IMR-90 (cell line): ENCODE measurements at places on chromosomes 4 and X.

DNA sequence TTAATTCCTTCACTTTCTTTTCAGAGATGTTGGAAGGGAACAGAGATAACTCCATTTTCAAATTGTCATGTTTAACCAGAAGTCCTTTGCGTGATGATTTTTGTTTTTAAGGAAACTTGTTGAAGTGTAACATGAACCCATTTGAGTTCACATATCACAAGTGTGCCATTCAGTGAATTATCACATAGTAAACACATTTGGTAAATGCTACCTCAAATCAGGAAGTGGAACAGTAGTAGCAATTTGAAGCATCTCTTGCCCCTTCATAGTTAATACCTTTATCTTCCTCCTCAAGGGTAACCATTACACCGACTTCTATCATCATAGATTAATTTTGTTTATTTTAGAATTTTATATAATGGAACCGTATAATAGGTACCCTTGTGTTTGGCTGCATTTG, 35.8 kb downstream of the KDM6A start:
- peaks cover 4% of the 10 kb centered on the region for H3K4me1 ChIP-seq
- H3K36me3 ChIP-seq: no peaks in the 10 kb centered on the region
- H3K27ac ChIP-seq: no peak overlapping the region
- H3K4me3 ChIP-seq: no peak overlapping the region

DNA sequence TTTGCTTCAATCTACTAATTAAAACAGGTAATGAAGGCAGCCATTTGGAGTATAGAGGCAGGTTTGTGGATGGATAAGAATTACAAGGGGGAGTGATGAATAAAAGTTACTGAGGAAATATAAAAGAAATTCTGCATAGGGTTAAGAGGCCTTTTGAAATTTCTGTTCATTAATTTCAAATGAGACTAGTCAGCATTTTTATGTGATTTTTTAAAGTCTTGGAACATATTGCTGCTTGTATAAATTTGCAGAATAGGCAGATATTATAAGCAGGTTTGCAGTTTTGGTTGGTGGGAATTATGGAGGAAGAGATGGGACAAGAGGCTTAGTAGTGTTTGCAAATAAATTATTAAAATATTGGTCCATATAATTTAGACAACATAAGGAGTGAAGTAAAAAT, 750.4 kb upstream of the AGA start:
- no peaks in the 10 kb centered on the region for H3K36me3 ChIP-seq
- DNase-seq: no peak
- no peak overlapping the region for H3K27ac ChIP-seq
- no peaks in the 10 kb centered on the region for H3K27me3 ChIP-seq
- no peaks in the 10 kb centered on the region for H3K4me1 ChIP-seq
- H3K4me3 ChIP-seq: no peak overlapping the region

- peaks cover 5% of the 10 kb centered on the region; the same call in 1 of the 2 replicates for H3K36me3 ChIP-seq
- DNase-seq: no peak
- no peak overlapping the region for H3K4me3 ChIP-seq
- peaks cover 3% of the 10 kb centered on the region; the same call in 1 of the 2 replicates for H3K4me1 ChIP-seq
These were observed 139.5 kb downstream of the TBL1X start for GRCh38 chrX:9604111-9604907.

DNA sequence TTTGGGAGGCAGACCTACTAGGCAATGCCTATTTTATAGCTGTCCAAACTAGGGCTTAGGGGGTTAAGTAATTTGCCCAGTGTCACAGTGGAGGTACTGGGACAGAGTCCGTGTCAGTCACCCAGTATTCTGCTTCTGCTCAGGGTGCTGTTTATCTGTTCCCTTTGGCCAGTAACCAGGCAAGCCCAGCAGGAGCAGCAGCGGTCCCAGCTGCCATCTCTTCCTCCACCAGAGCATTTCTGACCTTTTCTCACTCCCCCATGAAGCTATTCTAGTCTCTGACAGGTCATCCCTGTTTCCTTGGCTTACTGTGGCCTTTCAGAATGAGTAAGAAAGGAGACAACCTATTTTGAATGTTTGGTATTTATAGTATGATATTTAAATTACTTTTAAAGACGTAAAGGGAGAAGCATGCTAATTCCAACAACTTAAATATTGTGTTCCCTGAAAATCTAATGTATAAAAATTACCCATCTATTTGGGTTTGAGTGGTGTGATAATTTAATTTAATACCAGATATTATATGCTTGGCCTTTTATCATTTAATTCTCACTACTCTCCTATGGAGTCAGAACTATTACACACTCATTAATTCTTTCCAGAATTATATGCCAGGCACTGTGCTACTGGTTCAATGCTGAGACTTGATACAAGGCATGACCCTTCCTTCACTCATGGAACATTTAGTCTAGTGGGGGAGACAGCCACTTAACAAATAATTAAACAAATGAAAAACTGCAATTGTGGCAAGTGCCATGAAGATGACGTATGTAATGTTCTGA, 60.6 kb downstream of the RPS6KA3 start:
- H3K27me3 ChIP-seq: no peaks in the 10 kb centered on the region; the same call in 1 of the 2 replicates
- no peak overlapping the region for H3K27ac ChIP-seq
- DNase-seq: no peak
- no peak overlapping the region for H3K4me3 ChIP-seq
- peaks cover 5% of the 10 kb centered on the region; the same call in 1 of the 2 replicates for H3K36me3 ChIP-seq

DNA sequence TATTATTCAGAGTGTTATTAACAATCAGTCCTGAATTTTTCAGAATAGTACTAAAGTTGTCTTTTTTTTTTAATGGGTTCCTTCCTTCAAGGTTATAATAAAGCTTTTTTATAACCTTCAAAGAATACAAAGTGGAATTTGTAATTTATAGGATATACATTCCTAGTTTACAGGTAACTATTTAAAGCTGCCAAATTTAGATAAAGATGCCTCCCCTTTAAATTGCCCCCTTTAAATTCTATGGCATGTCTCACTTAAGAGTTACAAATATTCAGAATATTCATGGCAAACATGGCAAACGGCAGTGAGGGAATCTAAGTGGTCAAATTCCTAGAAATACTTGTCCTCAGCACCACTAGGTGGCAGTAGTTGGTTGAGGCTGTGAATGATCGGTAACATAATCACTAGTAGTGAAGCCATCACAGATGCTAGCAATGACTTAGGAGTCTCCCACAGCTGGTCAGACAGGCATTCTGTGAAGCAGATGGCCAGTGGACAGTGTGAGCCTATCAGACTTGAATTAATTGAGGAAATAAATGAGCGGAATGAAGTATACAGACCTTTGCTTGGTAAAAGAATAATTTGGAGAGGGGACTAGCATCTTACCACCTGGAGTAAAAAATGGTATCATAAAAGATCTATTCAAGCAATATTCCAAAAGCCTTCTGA, 86.4 kb downstream of the CBR4 start:
- peaks cover 2% of the 10 kb centered on the region; the same call in 1 of the 2 replicates for H3K4me1 ChIP-seq
- peaks cover 46% of the 10 kb centered on the region for H3K36me3 ChIP-seq
- H3K4me3 ChIP-seq: no peak overlapping the region
- H3K27me3 ChIP-seq: no peaks in the 10 kb centered on the region

- H3K27me3 ChIP-seq: peaks cover 6% of the 10 kb centered on the region
- peak overlapping the region; percentile 35; the same call in 1 of the 2 replicates for H3K4me3 ChIP-seq
- no peak overlapping the region for H3K27ac ChIP-seq
These were observed 18.9 kb upstream of the GPR101 start for GRCh38 chrX:137052643-137053235.

DNA sequence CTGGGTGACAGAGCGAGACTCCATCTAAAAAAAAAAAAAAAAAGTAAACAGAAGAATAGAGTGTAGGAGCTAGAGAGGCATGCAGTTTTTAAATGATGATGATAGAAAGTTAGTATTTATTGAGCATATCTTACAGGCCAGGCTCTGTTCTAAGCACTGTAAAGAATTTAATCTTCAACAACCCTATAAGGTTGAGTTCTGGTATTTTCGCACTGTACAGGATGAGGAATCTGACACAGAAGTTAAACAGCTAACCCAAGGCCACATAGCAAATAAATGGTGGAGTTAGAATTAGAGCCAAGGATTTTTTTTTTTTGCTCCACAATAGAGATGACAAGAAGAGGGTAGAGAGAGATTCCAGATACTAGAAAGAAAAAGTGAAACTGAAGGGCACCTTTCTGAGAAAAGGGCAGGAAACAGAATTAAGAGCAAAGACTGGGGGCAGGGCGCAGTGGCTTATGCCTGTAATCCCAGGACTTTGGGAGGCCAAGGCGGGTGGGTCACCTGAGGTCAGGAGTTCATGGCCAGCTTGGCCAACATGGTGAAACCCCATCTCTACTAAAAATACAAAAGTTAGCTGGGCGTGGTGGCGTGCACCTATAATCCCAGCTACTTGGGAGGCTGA, 56.1 kb downstream of the KLHL5 start:
- H3K4me1 ChIP-seq: peaks cover 11% of the 10 kb centered on the region
- H3K36me3 ChIP-seq: peaks cover 41% of the 10 kb centered on the region
- no peaks in the 10 kb centered on the region for H3K27me3 ChIP-seq
- DNase-seq: no peak
- H3K27ac ChIP-seq: no peak overlapping the region

- H3K4me1 ChIP-seq: no peaks in the 10 kb centered on the region
- no peaks in the 10 kb centered on the region for H3K36me3 ChIP-seq
- DNase-seq: no peak
- no peaks in the 10 kb centered on the region for H3K27me3 ChIP-seq
- H3K27ac ChIP-seq: no peak overlapping the region
These were observed 231.3 kb upstream of the S100G start for GRCh38 chrX:16418650-16419049.
